ENCODE measurements at places on chromosomes 16 and 17.

DNA sequence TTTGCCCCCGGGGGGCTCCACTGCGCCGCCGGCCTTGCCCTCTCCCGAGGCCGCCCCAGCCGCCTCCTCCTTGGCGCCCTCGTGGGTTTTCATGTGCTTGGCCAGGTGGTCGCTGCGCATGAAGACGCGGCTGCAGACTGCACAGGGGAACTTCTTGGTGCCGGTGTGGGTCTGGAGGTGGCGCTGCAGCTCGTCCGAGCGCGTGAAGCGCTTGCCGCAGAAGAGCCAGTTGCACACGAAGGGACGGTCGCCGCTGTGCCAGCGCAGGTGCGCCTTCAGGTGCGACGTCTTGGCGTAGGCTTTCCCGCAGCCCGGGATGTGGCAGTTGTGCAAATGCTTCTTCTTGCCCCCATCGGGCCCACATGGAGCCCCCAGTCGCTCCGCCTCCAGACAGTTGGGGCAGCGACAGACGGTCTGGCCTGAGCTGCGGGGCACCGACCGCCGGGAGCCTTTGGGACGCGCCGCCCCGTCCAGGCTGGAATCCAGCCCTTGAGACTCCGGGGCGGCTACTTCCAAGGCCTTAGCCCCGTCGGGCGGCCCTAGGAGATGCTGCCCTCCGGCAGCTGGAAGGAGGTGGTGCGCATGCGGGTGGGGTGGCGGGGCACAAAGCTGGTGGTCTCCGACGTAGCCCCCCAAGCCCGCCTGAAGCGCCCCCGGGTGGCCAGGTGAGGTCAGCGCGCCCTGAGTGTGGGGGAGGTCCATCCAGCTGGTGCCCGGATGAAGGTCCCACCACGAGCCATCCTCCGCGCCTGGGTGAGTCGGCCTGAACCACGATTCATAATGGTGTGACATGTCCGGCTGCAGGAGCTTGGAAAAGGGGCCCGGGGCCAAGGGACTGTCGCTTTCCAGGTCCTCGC is 3.4 kb downstream of the SP6 start:
- DNase-seq, result no peak

DNA sequence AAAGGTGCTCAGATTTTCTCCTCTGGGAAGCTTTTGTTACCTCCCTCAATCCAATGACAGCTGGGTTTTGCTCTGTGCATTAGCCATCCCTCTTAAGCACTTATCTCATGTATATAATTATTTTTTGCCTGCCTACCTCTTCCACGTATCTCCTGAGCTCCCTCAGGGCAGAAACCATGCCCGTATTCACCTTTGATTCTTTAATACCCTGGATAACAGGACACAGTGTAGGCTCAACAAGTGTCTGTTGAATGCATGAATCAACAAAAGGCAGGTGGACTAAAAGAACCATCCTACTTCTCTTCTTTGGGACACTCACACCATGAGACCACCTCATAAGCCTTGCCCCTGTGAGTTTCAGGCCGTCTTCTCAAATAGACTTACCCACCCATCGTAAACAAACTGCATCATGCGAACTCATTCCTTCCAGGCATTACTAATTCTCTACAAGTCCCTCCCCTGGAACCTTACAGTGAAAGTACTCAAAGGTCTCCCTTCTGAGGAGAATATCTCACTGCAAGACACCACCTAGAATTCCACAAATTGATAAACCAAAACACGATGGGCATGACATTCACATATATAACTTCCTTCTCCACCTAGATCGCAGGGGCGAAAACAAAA is 3.2 kb downstream of the ARHGAP17 start:
- DNase-seq, result no peak

DNA sequence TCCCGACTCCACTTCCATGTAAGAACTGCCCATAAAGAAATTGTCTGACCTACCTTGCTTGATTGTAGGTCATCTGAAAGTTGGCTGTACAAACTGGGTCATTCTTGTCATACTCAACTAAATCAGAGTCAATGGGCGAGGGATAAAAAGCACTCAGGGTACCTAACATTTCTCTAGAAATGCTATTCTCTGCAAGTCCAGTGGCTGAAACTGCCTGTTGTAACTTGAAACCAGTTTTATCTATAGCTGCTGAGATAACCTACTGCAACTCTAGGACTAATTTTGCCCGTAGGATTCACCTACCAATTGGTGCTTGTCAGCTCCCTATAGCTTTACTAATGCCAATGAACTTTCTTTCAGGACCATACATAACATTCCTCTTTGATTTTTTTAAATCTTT is 100.1 kb upstream of the GRIN2A start:
- no peak for DNase-seq

DNA sequence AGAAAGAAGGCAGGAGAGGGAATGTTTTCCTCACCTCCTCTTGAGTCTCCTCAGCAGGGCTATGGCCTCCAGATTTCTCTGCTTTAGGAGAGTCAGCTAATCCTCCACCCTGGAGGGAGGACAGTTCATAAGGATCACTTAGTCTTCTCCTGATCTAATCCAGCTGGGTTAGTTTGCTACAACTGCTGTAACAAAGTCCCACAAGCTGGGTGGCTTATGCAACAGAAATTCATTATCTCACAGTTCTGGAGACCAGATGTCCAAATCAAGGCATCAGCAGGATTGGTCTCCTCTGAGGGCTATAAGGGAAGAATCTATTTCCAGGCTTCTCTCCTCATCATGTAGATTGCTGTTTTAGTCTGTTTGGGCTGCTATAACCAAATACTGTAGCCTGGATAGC is 40.6 kb upstream of the XYLT1 start:
- DNase-seq, result no peak

GRCh38 chr17:75807861-75808260 is 23.3 kb downstream of the UNK start:
- DNase-seq, result no peak

DNA sequence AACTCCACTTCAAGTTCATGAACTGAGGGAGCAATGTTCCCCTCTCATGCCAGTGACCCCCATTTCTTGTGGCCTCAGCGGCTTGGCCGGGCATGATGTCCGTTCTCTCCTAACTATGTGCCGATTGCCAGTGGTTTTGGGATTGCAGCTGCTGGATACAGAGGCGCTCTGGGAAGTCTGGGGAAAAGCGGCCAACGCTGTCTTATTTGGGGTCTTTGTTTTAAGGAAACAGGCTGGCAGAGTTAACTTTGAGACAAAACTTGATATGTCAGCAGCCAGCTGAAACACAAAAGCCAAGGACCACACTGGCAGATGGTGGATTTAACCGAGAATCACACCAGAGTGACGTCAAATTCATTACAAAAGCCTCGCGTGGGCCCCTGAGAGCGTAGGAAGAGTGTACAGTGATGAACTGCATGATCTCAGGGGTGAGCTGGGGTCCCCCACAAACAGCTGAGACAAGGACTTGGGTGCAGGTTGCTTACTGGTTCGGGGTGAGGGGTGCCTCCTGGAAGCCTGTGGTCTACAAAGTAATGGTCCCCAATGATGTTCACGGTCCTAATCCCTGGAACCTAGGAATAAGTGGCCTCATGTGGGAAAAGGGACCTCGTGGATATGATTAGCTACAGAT is 180.4 kb downstream of the IRF8 start:
- no peak for DNase-seq

GRCh38 chr17:82820278-82821251 is 19.3 kb downstream of the ZNF750 start:
- DNase-seq, result no peak

GRCh38 chr16:71542377-71542776 is 16.2 kb downstream of the CHST4 start:
- DNase-seq, result peak; percentile 40

DNA sequence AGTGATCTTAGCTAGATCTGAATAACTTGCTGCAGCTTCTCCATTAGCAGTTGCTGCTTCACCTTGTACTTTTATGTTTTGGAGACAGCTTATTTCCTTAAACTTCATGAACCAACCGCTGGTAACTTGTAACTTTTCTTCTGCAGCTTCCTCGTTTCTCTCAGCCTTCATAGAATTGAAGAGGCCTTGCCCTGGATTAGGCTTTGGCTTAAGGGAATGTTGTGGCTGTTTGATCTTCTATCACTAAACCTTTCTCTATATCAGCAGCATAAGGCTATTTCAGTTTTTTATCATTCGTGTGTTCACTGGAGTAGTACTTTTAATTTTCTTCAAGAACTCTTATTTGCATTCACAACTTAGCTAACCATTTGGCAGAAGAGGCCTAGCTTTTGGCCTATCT is 21.5 kb upstream of the TMEM92 start:
- no peak for DNase-seq

DNA sequence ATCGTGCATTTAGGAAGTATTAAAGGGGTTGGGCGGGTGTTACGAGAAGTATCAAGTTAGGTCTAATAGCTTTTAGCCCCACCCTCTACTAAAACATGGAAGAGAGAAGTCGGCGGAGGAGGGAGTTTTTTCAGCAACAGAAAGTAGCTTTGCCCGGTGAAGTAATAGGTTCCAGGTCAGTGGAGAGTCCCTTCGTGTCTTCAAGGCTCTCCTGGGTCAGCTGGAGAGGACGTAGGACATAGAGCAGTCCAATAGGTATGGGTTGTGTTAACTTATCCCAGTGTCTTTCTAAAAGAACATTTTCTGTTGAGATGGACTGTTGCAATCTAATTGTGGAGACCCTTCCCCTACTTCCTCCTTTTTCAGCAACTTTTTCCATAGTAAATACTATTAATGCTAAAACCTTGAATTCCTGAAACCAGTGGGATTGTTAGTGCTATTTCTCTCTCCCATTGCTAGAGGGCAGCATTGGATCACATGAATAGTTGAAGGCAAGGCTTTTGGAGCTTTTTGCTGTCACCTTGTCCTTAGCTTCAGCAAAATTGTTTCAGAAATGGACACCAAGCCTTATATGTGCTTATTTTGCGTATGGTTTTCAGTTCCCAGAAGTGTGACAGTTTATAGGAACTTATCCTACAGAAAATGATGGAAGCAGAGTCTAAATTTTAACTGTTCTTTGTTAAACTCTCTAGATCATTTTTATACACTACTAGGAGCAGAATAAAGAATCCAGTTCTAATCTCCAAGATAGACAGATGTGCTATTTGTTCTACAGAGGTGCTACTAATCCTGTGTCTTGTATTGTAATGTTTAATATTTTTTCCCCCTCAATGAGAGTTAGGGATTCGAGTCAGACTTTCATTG is 38.4 kb downstream of the UTP18 start:
- DNase-seq, result peak; percentile 14

GRCh38 chr16:2190659-2191445 is 5.6 kb downstream of the CASKIN1 start:
- no peak for DNase-seq

- no peak for DNase-seq
Observed at GRCh38 chr17:81448442-81448841, 53.2 kb downstream of the BAHCC1 start.

- DNase-seq, result no peak
Observed at GRCh38 chr16:86984991-86985647, 332.1 kb downstream of the C16orf95 start.

- DNase-seq, result no peak
Observed at GRCh38 chr16:4317532-4318450, 1.9 kb downstream of the GLIS2 start.

- no peak for DNase-seq
Observed at GRCh38 chr17:18280249-18280648, 19.8 kb downstream of the MIEF2 start.

DNA sequence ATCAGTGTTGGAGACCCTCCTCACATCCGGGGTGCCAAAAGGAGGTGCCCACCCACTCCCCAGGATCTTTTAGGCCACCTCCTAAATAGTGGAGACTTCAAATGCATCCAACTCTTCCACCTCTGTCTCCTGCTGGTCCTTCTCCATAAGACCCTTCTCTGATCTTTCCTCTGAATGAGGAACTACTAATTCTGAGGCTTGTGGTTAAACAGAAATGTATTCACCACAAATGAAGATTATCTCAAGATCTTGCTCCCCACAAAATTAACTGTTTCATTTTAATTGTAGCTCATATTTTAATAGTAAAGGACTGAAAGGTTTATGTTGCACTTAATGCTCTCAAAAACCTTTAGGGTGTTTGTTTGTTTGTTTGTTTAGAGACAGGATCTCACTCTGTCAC is 34.1 kb downstream of the TLE7 start:
- DNase-seq, result no peak

- no peak for DNase-seq
Observed at GRCh38 chr16:84180519-84181140, 6.2 kb downstream of the TAF1C start.

GRCh38 chr17:50412188-50412732 is 13.8 kb upstream of the ACSF2 start:
- no peak for DNase-seq

DNA sequence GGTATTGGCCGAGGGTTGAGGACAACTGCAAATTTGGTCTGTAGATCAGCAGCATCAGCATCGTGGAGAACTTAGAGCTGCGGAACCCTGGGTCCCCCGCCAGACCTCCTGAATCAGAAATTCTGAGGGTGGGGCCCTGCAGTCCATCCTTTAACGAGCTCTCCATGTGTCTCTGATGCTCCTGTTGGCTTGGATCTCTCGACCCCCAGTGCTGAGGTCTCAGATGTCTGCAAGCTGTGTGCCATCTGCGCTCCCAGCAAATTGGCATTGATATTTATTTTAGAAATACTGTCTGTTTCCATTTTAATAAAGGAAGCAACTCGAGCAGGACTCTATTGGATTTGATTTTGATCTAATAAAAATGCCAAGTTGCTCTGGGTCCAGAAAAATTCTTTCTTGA is 250.0 kb downstream of the KATNIP start:
- DNase-seq, result no peak

DNA sequence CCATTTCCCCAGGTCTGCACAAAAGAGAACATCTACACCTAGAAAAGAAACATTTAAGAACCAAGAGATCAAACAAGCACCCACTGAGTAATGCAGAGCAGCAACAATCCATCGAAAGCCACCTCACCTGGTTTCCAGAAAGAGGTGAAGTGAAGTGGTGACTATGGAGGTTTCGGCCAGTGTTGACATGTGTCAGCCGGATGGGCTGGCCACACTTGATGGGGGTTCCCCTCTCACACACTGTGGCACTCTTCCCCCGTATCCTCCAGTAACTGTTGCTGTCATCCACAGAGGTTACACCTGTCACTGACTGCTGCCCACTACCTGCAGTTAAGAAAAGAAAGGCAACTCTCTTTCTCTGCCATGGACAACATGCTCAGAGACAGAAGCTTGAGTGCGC is 6.5 kb downstream of the SDF2 start:
- no peak for DNase-seq

DNA sequence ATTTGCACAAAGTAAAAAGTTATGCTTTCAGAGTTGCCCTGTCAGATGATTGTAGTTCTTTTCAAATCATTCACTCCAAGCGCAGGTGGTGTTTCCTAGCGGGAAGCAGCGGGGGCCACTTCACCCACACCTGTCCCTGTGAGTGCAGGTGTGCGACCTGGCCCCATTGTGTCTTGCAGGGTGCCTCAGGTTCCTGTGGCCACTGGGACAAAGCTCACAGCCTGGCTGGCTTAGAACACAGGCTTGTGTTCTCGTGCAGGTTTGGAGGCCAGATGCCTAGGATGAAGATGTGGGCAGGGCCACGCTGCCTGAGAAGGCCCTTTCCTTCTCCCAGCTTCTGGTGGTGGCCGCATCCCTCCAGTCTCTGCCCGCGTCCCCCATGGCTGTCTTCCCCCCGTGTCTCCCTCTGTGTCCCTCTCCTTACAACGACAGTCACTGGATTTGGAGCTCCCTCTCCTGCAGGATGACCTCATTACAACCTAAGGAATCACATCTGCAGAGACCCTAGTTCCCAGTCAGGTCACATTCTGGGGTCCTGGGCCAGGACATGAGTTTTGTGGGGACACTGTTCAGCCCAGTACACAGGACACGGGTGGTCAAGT is 90.5 kb downstream of the NPIPB11 start:
- no peak for DNase-seq

GRCh38 chr16:83418565-83418964 is 389.2 kb upstream of the HSBP1 start:
- no peak for DNase-seq
